CD4-positive, alpha-beta T cell treated with Interleukin-15 for 4 hours (primary cell): ENCODE measurements at places on chromosomes 1 and 21.
A peak's percentile ranks its signal among the peaks of the same experiment; 100 is the strongest.

- DNase-seq = no peak
Measured at GRCh38 chr1:151721788-151722510, 627 bp downstream of the RIIAD1 start.

- no peak for DNase-seq
Measured at GRCh38 chr1:202145068-202145743, 669 bp upstream of the ARL8A start.

DNA sequence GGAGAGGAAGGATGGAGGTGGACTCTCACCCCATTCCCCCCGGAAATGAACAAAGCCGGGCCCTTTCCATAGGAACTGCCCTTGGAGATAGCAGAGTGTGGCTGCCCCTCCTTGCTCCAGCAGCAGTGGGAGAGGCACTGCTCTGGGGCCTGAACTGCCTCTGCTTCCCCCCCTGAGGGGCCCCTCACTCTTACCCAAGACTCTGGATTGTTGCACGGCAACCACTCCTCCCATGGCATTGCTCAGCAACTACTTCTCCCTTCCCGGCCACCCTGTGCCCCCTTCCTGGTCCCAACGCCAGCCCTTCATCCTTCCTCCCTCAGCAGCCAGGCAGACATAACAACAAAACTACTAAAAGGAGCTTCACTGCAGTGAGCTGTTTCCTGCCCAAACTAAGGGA, 3.0 kb upstream of the ACKR1 start:
- no peak for DNase-seq

DNA sequence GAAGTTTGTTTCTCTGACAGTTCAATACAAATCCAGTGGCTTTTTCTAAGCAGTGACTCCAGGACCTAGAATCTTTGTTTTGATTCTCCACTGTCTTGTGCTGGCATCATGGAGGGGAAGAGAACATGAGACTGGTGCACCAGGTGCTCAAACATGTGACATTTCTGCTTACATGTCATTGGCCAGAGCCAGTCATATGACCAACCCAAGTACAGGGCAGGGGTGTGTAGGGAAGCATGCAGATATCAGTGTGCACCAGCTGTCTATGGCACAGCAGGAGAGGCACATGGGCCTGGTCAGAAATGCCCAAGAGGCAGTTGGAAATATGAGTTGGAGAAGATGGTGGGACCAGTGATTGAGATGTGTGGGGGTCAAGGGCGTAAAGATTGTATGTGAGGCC, 297.0 kb downstream of the HHAT start:
- DNase-seq = no peak

DNA sequence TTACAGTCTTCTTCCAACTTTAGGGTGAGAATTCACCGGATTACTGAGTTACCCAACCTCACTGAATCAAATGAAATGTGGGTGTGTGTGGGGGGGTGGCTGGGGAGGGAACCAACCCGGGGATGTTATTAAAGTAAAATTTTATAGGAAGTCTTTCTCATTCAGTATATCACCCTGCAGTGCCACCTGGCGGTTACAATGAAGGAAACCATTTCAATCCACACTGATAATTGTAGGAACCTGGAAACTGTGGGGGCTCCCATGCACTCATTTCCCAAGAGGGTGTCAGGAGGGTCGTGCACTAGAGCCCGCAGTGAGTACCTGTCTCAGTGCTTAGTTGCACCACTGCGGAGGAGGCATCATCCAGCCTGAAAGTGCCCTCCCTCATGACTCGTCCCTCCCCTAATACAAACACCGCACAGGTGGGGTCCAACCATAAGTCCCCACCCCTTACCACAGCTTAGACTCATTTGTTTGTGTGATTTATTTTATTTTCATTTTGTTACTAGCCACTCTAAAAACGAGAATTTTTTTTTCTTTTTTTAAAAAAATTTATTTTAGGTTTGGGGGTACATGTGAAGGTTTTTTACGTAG, 29.1 kb upstream of the IGSF5 start:
- peak; percentile 16 for DNase-seq

DNA sequence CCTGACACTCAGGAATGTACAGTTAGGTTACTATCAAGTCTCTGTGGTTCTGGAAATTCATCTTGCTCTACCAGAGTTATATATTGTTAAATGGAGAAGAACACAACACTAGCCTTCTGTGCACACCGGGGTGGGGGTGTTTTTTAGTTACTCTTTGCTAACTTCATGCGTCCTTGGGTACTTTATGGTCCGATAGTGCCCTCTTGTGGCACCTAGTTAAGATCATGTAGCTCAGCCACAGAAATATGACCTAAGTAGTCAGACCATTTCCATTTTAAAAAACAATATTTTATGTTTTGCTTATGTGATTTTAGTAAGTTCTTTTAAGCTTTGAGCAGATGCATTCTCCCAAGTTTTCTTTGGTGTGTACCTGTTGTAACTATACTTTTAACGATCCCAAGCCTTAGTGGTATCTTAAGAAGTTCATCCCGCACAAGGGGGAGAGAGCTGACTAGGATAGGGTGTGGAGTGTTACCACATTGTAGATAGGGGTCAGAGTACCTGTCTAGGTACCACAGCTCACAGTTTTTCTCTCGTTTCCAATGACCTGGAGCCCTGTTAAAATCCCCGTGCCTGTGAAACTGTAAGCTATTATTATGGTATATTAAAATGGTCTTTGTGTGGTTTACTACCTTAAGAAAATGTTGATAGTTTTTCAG, 20.6 kb upstream of the SH3D21 start:
- DNase-seq = peak; percentile 78

GRCh38 chr1:15001317-15001915, 152.1 kb upstream of the TMEM51 start:
- no peak for DNase-seq

DNA sequence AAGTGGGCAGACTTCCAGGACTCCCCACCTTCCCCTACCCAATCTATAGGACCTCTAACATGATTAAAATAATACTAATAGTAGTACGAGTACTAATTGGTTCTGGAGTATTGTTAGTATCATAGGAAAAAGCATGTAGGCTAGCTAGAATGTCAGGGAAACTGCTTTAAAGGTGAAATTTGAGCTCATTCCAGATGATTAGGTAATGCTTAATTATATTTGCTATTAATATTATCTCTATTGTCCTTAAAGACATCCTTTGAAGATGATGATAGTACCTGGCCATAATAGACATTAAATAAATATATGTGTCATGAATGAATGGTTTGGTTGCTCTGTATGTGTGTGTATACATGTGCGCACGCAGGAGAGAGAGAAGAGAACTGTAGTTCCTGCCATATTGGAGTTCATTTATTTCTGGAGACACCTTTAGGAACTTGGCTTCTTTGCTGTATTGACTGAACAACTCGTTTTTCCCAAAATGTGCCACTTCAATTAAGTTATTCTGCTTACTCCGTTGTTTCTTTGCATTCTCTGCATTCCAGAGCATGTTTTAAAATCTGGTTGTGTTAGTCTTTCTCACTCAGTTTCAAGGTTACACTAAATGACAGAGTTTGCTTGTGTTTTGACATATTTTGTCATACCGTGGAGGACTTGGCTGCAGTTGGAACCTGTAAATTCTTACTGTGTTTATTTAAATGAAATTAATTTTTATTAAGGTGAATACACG, 117.1 kb downstream of the OSBPL9 start:
- DNase-seq = no peak

GRCh38 chr1:188027613-188028012, 1198.9 kb downstream of the PLA2G4A start:
- no peak for DNase-seq

DNA sequence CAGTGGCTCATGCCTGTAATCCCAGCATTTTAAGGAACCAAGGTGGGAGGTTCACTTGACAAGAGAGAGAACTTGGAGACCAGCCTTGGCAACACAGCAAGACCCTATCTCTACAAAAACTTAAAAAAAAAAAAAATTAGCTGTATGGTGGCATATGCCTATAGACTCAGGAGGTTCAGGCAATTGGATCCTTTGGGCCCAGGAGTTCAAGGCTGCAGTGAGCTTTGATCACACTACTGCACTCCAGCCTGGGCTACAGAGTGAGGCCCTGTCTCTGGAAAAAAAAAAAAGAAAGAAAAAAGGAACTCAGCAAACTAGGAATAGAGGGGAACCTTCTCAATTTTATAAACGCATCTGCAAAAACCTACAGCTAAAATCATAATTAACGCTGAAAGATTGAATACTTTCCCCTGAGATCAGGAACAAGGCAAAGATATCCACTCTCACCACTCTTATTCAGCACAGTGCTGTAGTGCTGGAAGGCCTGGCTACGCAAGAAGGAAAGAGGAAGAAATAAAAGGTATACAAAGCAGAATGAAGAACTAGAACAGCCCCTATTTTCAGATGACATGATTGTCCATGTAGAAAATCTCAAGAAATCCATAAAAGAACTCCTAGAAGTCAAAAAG, 21.6 kb downstream of the HSF2BP start:
- DNase-seq = no peak

DNA sequence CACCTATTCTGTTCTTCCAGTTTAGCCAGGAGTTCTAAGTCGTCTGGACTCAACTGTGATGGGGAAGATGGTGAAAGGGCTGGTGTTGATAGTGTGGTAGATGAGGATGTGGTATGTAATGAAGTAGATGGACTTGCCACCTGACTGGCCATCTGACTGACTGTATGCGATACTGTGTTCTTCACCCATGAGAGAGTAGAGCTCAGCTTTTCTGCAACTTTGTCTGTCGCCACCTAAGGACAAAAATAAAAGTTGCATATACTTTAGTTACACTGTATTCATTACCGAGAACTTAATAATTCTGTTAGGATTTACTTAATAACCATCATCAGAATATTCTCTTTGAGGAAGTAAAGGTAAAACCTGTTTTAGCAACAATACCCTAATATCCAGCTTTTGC, 48.5 kb downstream of the EVI5 start:
- DNase-seq = no peak

- DNase-seq = no peak
Measured at GRCh38 chr1:51000651-51001050, 30.6 kb downstream of the CDKN2C start.

- DNase-seq = no peak
Measured at GRCh38 chr1:24364975-24365678, 46.0 kb downstream of the GRHL3 start.

DNA sequence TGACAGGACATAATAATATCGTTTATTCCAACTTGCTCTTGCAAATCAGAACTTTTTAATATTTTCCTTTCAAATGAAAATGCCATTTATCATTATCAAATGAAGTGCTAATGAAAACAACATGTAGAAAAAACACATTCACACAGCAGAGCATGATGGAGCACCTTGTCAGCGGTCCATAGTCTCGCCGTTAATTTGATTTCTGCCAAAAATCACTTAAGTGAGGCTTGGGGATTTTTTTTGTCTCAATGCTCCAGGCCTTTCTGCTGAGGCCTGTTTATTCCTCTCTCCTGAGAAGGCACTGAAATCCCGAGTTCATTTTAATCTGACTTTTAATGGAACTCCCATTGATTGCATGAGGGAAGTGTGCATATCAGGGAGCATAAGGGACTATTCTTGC, 122.5 kb downstream of the ELAVL4 start:
- DNase-seq = no peak

DNA sequence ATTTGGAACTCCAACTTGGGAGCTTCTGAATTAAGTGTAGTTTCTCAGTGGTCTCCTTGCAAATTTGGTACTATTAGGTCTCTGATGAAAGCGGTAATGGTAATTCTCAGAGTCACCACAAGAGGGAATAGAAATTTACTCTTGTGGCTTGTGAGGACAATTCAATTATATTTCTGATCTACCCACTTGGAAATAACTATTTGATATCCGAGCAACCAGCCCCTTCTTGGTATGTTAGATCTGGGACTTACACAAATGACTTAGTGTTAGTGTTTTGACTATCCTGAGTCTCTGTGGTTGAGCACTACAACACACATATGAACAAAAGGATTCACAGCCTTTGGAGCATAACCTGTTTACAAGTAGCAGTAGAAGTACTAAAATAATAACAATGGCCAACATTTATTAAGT, 68.1 kb downstream of the RPS6KA1 start:
- DNase-seq = peak; percentile 66

GRCh38 chr1:243814718-243815117, 35.3 kb downstream of the AKT3 start:
- no peak for DNase-seq

- DNase-seq = no peak
Measured at GRCh38 chr1:93415296-93415695, 32.6 kb upstream of the FNBP1L start.

DNA sequence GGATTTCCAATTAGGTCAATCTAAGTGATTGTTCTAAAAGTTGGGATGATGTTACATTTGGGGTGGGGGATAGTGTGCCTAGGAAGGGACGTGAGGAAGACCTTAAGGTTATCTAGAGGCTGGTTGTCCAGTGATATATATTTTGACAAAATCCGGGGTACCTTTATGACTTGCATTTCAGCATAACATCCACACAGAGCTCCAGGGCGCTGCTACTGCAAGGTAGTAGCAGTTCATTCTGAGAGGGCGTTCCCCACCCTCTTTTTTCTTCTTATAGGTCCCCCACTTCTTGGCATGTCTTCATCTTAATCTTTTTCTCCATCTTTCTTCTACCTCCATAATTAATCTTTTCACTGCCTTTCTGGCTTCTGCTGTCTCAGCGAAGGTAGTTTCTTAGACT, 161.9 kb downstream of the CACNA1E start:
- no peak for DNase-seq

GRCh38 chr1:41365320-41365633, 4.0 kb downstream of the FOXO6 start:
- DNase-seq = no peak

DNA sequence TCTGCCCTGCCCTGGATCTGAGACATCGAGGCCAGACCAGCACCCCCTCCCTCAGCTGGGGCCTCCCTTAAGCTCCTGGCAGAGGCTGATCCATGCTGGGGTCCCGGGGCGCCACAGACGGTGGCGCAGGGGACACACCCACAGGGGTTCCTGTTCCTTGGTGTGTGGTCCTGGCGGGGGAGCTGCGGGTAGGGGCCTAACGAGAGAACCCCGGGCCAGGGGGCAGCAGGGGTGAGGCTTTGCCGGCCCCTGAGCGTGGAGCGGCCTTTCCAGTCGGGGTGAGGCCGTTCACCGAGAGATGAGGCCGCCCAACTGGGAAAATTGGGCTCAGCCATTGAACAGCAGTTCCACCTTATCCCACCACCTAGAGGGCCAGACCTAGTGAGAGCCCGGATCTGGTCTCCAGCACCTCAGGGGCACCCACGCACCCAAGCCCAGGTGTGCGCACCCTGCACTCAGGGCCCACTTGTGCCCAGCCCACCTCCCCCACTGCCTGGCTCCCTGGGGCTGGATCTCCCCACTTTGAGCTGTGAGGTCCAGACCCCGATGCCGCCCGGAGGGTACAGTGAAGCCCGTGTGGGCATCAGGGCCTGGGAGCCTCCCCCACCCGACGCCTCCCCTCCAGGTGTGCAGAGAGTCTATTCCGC, 45.5 kb upstream of the CCDC27 start:
- no peak for DNase-seq

GRCh38 chr1:155691992-155692528, 3.2 kb downstream of the DAP3 start:
- no peak for DNase-seq

- no peak for DNase-seq
Measured at GRCh38 chr1:76682138-76682537, 185.1 kb upstream of the ST6GALNAC5 start.
